ENCODE measurements at places on chromosomes 13 and 19.
A peak's percentile ranks its signal among the peaks of the same experiment; 100 is the strongest.

DNA sequence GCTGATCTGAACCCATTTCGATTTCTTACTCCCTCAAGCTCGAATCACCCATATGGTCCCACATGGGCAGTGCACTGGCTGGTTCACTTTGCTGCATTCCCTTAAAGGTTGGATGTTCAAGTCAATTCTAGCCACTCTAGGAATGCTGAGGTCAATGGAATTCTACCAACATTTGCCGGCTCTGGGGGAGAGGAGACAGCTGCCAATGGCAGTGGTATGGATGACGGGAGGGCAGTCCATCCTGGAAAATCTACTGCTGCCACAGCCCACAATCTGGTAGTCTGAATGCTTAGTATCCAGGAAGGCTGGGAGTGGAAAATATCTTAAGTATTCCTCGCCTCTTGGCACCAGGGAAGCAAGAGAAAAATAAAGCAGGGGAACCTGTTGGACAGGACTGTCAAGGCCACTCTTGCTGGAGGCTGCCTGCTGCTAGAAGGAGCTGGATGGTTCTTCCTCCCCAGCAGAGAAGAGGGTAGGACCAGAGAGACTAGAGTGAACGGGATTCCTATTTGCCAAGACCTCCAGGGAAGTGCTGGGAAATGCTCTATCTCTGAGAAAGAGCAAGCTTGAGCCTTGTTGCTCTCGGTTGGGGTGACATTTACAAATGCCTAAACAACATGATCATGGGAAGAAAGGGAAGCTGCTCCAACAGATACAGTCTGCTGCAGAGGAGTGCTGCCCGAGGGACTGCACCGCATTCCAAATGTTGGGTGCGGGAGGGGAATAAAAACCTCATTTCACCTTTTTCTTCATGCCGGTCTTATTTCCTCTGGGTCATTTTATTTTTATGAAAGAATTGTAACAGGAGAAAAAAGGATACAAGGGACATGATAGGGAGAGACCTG is 20.7 kb upstream of the HMGB1 start:
- H3K27me3 ChIP-seq: no peaks in the 10 kb centered on the region
- peak overlapping the region; percentile 94 for H3K27ac ChIP-seq
- H3K36me3 ChIP-seq: peaks cover 2% of the 10 kb centered on the region
- H3K4me3 ChIP-seq: peak overlapping the region; percentile 47
- peak; percentile 50 for DNase-seq

GRCh38 chr13:53782488-53782961 is 753.9 kb downstream of the OLFM4 start:
- peaks cover 38% of the 10 kb centered on the region for H3K4me1 ChIP-seq
- peak overlapping the region; percentile 56 for H3K4me3 ChIP-seq
- DNase-seq: no peak
- H3K27me3 ChIP-seq: peaks cover 8% of the 10 kb centered on the region

DNA sequence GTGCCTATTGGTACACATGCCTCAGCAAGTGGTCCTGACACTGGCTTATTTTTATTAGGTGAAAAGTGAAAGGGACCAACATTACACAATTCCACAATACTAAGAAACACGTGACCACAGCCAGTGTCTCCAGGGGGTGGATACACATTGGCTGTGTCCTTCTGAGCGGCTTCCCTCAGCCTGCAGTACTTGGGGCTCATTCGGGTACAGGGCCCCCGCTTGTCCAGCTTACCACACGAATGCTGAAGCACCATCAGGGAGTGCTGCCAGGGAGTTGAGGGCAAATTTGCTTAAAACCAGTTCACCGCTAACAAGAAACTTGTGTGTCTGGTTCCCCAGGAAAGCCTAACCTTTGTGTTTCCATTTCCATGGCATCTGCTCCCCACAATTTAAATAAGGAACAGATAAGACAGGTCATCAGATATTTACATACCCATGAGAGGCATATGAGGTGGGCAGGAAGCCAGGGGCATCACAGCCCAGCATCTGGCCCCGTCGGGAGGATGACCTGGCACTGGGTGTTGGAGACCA is 23.3 kb downstream of the PBX4 start:
- no peak overlapping the region for H3K4me3 ChIP-seq
- DNase-seq: no peak

DNA sequence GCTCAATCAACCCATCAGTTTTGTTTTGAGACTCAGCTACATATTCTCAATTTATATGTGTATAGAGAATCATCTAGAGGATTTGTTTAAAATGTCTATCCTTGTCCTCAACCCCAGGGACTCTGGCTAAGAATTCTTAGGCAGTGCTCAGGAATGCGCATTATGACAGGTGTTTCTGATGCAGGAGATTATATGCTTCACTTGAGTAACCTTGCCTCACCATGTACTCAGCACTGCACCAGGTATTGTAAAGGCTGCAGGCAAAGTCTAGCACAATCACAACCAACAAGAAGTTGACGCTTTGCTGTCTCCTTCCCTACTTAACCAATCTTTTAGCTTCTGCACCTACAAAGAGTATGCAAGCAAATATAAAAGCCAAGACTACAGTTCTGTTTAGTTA is 79.6 kb downstream of the LACC1 start:
- H3K27me3 ChIP-seq: no peaks in the 10 kb centered on the region
- no peak overlapping the region for H3K27ac ChIP-seq
- no peak for DNase-seq
- peaks cover 16% of the 10 kb centered on the region for H3K4me1 ChIP-seq

- H3K27ac ChIP-seq: no peak overlapping the region
- H3K27me3 ChIP-seq: no peaks in the 10 kb centered on the region
- no peak overlapping the region for H3K4me3 ChIP-seq
- H3K4me1 ChIP-seq: peaks cover 7% of the 10 kb centered on the region
These were observed 5.3 kb downstream of the SLC25A15 start for GRCh38 chr13:40794414-40795368.

- no peak overlapping the region for H3K27ac ChIP-seq
- peaks cover 26% of the 10 kb centered on the region for H3K4me1 ChIP-seq
These were observed 406.7 kb upstream of the ZNF507 start for GRCh38 chr19:31938675-31939074.

DNA sequence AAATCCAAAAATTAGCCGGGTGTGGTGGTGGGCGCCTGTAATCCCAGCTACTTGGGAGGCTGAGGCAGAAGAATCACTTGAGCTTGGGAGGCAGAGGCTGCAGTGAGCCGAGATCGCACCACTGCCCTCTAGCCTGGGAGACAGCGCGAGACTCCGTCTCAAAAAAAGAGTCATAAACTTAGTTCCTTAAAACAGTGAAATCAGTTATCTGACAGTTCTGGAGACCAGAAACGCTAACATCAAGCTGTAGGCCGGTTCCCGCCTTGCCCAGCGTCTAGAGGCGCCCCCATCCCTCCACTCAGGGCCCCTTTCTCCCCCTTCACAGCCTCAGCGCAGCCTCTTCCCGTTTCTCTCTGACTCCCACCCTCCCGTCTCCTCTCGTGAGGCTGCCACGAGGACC is 11.9 kb downstream of the ADAT3 start:
- H3K36me3 ChIP-seq: peaks cover 20% of the 10 kb centered on the region
- H3K27me3 ChIP-seq: no peaks in the 10 kb centered on the region
- no peak overlapping the region for H3K27ac ChIP-seq
- no peak for DNase-seq

DNA sequence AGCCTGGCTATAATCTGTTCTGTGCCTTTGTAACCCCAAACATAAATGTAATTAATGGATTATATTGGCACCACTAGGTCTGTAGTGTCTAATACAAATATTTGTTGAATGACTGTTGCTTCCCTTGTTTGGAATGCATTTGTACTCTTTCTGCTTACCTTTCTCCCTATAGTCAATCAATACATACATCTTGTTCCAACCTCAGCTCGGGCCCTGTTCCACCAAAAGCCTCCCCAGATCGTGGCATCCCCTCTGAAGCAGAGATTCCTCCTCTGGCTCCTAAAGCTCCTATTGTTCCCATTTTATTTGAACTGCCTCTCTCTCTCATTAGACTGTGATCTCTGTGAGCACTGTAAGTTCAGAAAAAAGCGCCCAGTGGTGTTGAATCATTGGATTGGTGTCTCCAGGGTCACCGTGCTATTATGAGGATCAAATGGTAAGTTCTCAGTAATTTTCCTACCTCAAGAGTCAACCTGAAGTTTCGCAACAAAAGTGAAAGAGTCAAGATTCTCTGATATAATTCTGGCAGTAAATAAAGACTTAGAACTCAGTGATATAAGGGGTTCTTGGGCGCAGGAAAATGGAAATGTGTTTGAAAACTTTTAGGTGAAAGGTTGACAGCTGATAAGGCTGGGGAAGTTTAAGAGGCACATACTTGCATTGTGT is 151.5 kb downstream of the KLF5 start:
- no peak overlapping the region for H3K27ac ChIP-seq
- no peak for DNase-seq
- no peaks in the 10 kb centered on the region for H3K4me1 ChIP-seq
- H3K36me3 ChIP-seq: no peaks in the 10 kb centered on the region
- no peak overlapping the region for H3K4me3 ChIP-seq

DNA sequence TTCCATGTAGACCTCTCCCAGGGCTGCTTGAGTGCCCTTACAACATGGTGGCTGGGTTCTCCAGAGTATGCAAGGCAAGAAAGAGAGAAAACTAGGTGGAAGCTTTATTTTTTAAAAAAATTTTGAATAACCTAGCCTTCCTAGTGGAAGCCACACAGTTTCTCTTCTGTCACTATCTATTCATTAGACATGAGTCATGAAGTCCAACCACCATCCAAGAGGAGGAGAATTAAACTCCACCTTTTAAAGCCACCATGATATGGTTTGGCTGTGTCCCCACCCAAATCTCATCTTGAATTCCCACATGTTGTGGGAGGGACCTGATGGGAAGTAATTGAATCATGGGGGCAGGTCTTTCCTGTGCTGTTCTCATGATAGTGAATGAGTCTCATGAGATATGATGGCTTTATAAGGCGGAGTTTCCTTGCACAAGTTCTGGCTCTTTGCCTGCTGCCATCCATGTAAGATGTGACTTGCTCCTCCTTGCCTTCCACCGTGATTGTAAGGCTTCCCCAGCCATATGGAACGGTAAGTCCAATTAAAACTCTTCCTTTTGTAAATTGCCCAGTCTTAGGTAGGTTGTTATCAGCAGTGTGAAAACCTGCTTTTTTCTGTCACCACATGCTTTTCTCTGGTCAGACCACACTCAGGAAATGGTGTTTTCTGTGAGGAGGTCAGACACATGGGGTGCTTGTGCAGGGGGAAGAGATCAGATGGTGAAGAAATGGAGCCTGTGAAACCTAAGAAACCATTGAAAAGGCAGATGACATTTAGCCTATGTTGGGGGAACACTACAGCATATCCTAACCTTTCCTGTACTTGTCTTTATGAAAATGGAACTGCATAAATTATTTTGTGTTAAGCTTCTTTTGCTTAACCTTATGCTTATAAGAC is 57.7 kb downstream of the ANKRD10 start:
- no peak overlapping the region for H3K4me3 ChIP-seq
- H3K4me1 ChIP-seq: peaks cover 2% of the 10 kb centered on the region
- H3K36me3 ChIP-seq: no peaks in the 10 kb centered on the region

GRCh38 chr13:47218611-47219010 is 321.8 kb upstream of the HTR2A start:
- H3K4me1 ChIP-seq: peaks cover 10% of the 10 kb centered on the region
- no peaks in the 10 kb centered on the region for H3K27me3 ChIP-seq
- H3K36me3 ChIP-seq: no peaks in the 10 kb centered on the region
- no peak overlapping the region for H3K27ac ChIP-seq
- no peak overlapping the region for H3K4me3 ChIP-seq

GRCh38 chr19:1394252-1395193 is 6.8 kb downstream of the GAMT start:
- H3K4me3 ChIP-seq: no peak overlapping the region
- H3K36me3 ChIP-seq: peaks cover 14% of the 10 kb centered on the region
- H3K27me3 ChIP-seq: no peaks in the 10 kb centered on the region
- no peaks in the 10 kb centered on the region for H3K4me1 ChIP-seq
- DNase-seq: no peak
- H3K27ac ChIP-seq: no peak overlapping the region

GRCh38 chr19:55173714-55174409 is 6.2 kb downstream of the SYT5 start:
- peak overlapping the region; percentile 58 for H3K4me3 ChIP-seq
- no peak overlapping the region for H3K27ac ChIP-seq
- peaks cover 98% of the 10 kb centered on the region for H3K27me3 ChIP-seq
- peaks cover 10% of the 10 kb centered on the region for H3K4me1 ChIP-seq
- no peak for DNase-seq

GRCh38 chr13:27792393-27793218 is at the start of gene GSX1:
Gene GSX1 (plus strand): TSS chr13:27792483. CDS start chr13:27792691, 208 bp downstream.
- no peak within 1 kb of the TSS for H3K4me3 ChIP-seq
- no peak within 1 kb of the TSS for H3K27ac ChIP-seq
- H3K27me3 ChIP-seq: peaks cover 95% of the 10 kb centered on the region

DNA sequence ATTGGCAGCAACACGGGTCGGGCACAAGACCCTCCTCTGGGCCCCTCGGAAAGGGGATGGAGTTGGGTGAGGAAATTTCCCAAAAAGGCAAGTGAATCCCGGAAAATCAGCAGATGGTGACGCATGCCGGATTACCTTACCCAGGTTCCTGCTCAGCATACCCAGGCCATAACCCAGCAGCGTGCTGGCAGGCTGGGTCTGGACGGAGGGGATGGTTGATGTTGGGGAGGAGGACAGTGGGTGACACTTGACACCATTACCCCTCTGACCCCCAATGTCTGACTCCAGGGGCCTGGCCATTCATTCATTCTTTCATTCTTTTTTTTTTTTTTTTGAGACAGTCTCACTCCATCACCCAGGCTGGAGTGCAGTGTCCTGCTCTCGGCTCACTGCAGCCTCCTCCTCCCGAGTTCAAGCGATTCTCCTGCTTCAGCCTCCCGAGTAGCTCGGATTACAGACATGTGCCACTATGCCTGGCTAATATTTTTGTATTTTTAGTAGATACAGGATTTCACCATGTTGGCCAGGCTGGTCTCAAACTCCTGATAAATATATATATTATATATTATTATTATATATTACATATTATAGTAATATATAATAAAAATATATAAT is 799 bp downstream of the PVR start:
- H3K4me1 ChIP-seq: peaks cover 7% of the 10 kb centered on the region
- H3K27ac ChIP-seq: peak overlapping the region; percentile 89
- DNase-seq: no peak
- peaks cover 8% of the 10 kb centered on the region for H3K36me3 ChIP-seq

Data from mesothelial cell of epicardium (in vitro differentiated cells).